Transverse colon (tissue), 4 donors: ENCODE measurements at places on chromosomes 7 and 10. TPM values are rescaled to one million over a fixed set of nuclear protein-coding genes. Genes with fewer than 3 reads are reported as not detected.

Gene DOCK1
- 200 TPM for total RNA-seq

Gene PLA2G12B
- 29.2 TPM for total RNA-seq

Gene NPC1L1
- total RNA-seq, result not detected

Gene GHRHR
- not detected for total RNA-seq

Gene HOXA10
- total RNA-seq, result 68.9 TPM

Gene NRAP
- total RNA-seq, result 12.3 TPM

Gene AKAP9
- total RNA-seq, result 203 TPM

Gene GPR15LG
- 270 TPM for total RNA-seq

Gene GRID1
- total RNA-seq, result 1.6 TPM

Gene IFIT2
- 0.37 TPM for total RNA-seq

Gene GIMAP4
- 13.8 TPM for total RNA-seq

Gene ZNF138
- 4.2 TPM for total RNA-seq

Gene RGR
- total RNA-seq, result 1.1 TPM

Gene PHYHIPL
- not detected for total RNA-seq

Gene SLC26A3
- total RNA-seq, result 4,526 TPM

Gene SH3PXD2A
- 26.5 TPM for total RNA-seq

Gene FAM13C
- total RNA-seq, result 6.2 TPM

Gene PDE1C
- total RNA-seq, result 8.4 TPM

Gene ITGB8
- total RNA-seq, result 3.0 TPM

Gene NUTM2A
- 3.0 TPM for total RNA-seq

Gene SPDYE6
- total RNA-seq, result not detected

Gene PDE6C
- total RNA-seq, result not detected

Gene GRM8
- 4.9 TPM for total RNA-seq

Gene COL26A1
- not detected for total RNA-seq

Gene LRRD1
- total RNA-seq, result not detected

Gene MMD2
- not detected for total RNA-seq

Gene ELFN1
- 0.60 TPM for total RNA-seq

Gene STOX1
- total RNA-seq, result 2.0 TPM

Gene INA
- total RNA-seq, result 1.1 TPM

Gene GIMAP6
- 7.4 TPM for total RNA-seq

Gene AKR1D1
- not detected for total RNA-seq

Gene PLXDC2
- total RNA-seq, result 26.8 TPM

Gene BAIAP2L1
- total RNA-seq, result 59.8 TPM

Gene CALML5
- total RNA-seq, result not detected

Gene TIMM23
- total RNA-seq, result 45.1 TPM

Gene CYTH3
- 25.4 TPM for total RNA-seq

Gene NACAD
- 2.0 TPM for total RNA-seq

Gene NPFFR1
- total RNA-seq, result not detected

Gene GOLGA7B
- not detected for total RNA-seq

Gene SLC39A12
- not detected for total RNA-seq

Gene C7orf57
- not detected for total RNA-seq

Gene OPALIN
- not detected for total RNA-seq

Gene CCDC186
- total RNA-seq, result 59.2 TPM

Gene ARMC3
- not detected for total RNA-seq

Gene RNF32
- 3.0 TPM for total RNA-seq

Gene GPNMB
- total RNA-seq, result 28.4 TPM
